ENCODE measurements at places on chromosomes 5 and 9.

DNA sequence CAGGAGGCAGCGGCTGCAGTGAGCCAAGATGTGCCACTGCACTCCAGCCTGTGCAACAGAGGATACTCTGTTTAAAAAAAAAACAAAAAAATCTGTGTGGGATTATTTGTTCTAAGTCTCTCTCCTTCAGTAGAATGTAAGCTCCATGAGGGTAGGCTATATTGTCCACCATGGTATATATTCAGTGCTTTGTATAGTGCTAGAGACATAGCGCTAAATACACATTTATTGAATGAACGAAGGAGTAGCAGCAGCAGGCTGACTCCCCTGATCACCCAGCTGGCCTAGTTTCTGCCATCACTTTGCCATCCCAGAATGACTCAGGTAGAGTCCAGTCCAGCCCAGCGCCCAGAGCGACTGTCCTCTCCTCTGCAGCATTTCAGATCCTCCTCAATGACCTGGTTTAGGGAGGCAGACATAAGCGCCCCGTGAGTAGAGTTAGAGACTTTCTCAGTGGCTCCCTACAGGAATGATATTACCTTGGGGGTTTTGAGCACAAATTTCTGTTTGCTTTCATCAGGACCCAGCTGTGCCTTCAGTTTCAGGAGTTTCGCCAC, 716 bp downstream of the HARS1 start:
- no peak for DNase-seq

DNA sequence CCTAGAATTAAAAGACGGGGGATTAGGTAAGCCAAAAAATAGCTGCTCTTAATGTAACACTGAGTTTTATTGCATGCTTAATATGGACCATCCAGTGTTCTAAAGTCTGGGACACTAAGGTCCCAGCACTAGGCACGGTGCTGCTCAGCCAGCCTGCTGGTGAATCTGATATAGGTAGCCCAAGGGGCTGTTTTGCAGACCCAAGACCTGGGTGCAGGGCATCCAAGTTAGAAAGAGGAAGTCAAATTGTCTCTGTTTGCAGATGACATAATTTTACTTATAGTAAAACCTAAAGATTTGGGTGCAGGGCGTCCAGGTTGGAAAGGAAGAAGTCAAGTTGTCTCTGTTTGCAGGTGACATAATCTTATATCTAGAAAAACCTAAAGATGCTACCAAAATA, 17.8 kb downstream of the IFNA5 start:
- no peak for DNase-seq

GRCh38 chr9:129580211-129580915, 40.5 kb downstream of the C9orf50 start:
- DNase-seq = peak; percentile 20

DNA sequence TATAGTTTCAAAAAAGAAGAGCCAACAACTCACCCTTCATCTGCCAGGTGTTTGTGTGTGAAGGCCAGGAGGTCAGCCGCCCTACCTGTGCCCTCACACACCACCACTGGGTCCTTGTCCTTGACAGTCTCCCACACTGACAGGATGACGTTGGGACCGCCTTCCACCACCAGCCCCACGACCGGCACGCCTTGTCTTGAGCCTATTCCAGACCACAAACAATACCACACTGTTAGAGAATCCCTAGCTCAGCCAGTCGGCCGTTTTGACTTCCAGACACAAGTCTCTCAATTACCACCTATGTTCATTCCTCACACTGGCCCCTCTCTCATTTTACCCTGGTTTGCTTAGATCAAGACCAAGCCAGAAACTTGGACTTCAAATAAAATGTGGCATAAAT, 66.1 kb downstream of the TRPM6 start:
- no peak for DNase-seq

GRCh38 chr5:148403344-148403743, 19.6 kb downstream of the FBXO38 start:
- no peak for DNase-seq

DNA sequence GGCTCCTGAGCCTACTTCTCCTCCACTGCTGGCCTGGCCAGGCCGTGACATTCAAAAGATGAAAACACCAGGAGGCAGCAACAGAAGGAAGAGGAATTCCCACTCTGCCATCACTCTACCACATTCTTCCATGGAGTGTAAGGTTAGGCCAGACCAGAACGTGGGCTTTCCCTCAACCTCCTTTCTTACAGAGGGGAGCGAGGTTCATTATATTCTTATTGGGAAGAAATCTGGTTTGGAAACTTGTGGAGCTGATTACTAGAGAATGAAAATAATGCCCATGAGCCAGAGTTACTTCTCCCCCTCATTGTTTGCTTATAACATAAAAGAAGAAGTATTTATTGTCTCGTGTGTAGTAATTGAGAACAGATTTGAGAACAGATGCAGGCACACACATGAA, 136.3 kb upstream of the BASP1 start:
- no peak for DNase-seq

- DNase-seq = no peak
These were observed 106.0 kb downstream of the HACD4 start for GRCh38 chr9:20925256-20926045.

DNA sequence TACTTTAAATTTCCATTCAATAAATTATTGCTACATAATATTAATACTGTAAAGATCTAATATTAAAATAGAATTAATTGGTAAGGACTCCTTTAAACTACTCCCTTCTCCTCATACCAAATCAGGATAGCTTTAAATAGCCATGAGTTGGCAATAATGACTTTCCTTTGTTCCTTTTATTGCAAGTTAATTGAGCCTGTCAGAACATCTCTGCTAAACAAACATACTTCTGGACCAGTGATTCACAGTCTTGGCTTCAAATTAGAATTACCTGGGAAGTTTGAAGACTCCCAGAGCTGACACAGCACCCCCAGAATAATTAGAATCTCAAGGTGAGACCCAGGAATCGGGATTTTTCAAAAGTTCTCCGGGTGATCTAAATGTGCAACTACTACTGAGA, 18.7 kb downstream of the C5orf58 start:
- no peak for DNase-seq

- no peak for DNase-seq
These were observed 178.8 kb upstream of the NREP start for GRCh38 chr5:111935835-111936234.

GRCh38 chr9:8484597-8485191, 685.1 kb upstream of the DMAC1 start:
- no peak for DNase-seq

DNA sequence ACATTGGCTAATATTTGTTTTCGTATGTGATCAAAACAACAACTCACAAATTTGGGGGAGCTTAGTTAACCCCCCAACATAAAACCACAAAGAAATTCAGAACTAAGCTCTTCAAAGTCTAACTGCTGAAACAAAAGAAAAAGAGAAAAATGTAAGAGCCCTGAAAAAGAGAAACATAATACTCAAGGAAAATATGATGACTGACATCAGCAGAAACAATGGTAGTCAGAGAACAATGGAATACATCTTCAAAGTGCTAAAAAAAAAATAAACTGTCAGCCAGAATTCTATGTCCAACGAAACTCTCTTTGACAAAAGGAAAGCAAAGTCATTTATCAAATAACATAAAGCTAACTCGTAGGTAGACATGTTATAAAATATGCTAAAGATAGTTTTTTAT, 566.3 kb upstream of the GRAMD2B start:
- no peak for DNase-seq

DNA sequence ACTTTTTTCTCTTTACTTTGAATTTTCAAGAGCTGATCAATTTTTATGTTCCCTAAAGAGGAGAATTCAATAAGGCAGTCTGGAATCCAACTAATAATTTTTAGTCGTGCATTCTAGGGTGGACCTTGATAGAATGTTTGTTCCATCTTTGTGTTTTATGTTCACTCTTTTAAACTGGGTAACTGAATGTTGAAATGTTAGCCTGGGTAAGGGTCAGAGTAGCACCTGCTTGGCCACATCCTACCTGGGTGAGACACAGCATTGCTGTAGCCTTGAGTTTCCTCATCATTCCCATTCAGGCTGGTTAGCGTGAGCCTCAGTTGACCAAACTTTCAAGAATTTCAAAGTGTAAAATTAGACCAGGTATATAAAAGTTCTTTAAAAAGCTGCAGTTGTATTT, 85.0 kb downstream of the SGCD start:
- no peak for DNase-seq

DNA sequence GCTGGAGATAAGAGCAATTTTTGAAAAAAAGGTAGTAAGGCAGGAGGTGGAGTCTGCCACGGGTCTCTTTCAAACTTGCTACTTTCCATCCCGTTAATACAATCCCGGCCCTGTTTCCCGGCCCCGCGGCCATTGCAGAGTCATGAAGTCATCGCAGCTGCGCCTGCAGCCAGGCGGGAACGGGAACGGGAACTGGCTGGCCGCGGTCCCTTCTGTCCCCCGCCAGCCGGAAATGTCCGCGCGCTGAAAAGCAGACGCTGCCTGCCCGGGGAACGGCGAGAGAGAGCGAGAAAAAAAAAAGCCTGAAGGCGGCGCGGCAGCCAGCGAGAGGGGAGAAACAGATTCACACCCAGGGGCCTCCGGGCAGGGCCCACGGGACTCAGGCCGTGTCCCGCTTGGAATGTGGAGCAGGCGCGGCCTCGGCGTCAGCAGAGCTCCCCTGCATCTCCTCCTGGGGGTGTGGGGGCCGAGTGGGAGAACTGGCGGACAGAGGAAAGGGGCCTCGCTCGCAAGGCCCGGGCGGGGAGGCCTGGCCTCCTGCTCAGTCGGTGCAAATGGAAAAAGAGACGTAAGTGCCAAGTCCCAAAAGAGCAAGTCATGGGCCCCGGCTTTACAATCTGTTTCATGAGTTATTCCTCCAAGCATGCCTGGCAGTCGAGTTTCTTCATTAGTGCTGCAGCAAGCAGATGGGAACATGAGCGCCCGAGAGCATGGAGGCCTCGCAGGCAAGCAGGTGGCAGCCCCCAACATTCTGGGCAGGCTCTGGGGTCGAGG, 201.2 kb upstream of the GAS1 start:
- no peak for DNase-seq

- no peak for DNase-seq
These were observed 92.8 kb downstream of the GABRG2 start for GRCh38 chr5:162160401-162160800.

- DNase-seq = no peak
These were observed 93.0 kb downstream of the MAMDC2 start for GRCh38 chr9:70136632-70137031.

DNA sequence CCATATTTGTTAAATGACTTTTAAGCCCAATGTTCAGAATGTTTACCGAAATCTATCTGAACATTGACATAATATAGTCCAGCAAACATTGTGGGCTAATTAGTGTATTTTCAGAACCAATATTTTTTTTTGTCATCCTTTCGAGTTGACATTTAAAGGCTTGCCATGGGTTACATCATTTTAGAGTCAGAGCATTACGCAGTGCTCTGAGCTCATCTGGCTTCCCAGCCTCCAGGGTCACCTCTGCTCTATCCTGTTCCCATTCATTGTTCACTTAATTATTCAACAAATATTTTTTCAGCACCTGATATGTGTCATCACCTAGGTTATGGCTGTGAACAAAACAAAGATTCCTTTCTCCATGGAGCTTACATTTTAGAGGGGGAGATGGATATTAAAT, 80.2 kb downstream of the SREK1 start:
- no peak for DNase-seq

- DNase-seq = no peak
These were observed 2.2 kb upstream of the DTWD2 start for GRCh38 chr5:118990582-118990981.

- DNase-seq = no peak
These were observed 45.9 kb upstream of the MTMR12 start for GRCh38 chr5:32358611-32359010.

- DNase-seq = no peak
These were observed 14.9 kb downstream of the MEGF10 start for GRCh38 chr5:127305493-127305892.

DNA sequence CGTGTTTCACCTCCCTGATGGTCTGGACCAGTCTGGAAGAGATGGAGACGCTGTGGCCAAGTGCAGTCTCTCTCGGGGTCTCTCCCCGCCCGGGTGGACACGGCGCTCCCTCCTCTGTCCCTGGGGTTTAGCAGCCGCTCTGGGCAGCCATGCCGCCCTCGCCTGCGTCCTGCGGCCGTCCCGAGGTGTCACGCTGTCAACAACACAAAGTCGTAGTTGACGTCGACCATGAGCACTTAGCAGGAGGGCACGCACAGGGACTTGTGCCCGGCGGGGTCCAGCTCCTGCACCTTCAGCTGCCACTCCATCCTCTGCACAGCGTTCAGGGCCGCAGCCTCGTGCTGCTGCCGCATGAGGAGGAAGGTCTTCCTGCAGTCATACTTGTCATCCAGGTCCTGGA, 368.9 kb downstream of the CDH9 start:
- DNase-seq = no peak

GRCh38 chr9:95463148-95464060, 53.4 kb downstream of the PTCH1 start:
- DNase-seq = no peak

DNA sequence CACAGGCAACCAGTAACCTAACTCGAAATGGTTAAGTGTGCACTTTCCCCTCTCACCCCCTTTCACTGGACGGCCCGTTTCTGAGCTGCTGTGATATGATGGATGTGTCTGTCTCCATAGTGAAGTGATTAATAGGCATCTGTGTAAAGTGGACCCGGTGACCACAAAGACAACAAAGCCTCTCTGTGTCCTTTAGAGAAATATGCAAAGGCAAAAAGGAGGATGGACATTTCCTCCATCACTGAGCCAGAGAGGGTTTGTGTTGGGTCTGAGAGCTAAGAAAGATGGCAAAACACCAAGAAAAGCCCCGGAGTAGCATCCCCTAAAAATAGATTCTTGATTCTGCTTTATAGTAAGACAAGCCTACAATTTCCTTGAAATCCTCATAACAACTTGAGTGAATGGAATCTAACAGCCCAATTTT, 120.6 kb downstream of the SEMA6A start:
- no peak for DNase-seq

- no peak for DNase-seq
These were observed 479.5 kb upstream of the TNC start for GRCh38 chr9:115597330-115597895.

DNA sequence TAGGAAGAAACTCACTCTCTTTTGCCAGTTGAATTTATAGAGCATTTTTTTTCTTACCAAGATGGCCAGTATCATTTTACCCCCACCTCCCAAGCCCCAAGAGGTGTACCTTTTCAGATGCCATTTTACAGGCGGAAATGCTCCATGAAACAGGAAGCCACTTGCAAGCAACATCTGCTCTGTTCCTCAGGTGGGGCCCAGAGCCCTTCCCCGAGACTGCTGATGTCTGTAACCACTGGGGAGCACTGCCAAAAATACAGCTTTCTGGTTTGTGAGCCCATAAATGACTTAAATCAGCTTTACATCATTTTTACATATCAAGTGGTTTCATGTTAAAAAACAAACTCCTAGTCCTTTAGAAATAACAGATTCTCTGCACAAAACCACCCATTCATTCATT, 42.9 kb upstream of the GARNL3 start:
- DNase-seq = no peak

DNA sequence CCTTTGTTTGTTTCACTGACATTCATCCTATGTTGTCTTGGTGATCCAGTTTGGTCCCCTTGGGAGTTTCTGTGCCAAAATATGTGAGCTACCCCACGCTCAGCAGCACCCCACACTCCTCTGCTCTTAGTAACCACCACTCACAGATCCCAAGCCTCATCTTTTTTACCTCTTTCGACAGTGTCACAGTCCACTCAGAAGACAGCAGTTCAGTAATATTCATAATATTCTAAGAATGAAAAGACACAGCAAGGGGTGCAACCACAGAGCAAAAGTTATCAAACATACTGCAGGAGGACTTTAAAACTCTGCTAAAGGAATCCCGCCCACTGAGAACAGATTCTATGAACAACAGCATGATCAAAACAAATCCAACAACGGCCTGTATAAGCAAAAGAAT, 28.2 kb downstream of the RNF130 start:
- no peak for DNase-seq
